ENCODE measurements at places on chromosomes 16 and 17. TPM values are rescaled to one million over a fixed set of nuclear protein-coding genes. Genes with fewer than 3 reads are reported as not detected.

Gene SPATA33
- total RNA-seq = 2.0 TPM

Gene SLC7A6OS
- 16.4 TPM for total RNA-seq

Gene RNU2-1
- total RNA-seq = not detected

Gene EVI2B
- 0.33 TPM for total RNA-seq

Gene ARHGDIG
- total RNA-seq = 0.77 TPM

Data from fibroblast of lung (primary cell).